ENCODE measurements at places on chromosomes 13 and 19.

DNA sequence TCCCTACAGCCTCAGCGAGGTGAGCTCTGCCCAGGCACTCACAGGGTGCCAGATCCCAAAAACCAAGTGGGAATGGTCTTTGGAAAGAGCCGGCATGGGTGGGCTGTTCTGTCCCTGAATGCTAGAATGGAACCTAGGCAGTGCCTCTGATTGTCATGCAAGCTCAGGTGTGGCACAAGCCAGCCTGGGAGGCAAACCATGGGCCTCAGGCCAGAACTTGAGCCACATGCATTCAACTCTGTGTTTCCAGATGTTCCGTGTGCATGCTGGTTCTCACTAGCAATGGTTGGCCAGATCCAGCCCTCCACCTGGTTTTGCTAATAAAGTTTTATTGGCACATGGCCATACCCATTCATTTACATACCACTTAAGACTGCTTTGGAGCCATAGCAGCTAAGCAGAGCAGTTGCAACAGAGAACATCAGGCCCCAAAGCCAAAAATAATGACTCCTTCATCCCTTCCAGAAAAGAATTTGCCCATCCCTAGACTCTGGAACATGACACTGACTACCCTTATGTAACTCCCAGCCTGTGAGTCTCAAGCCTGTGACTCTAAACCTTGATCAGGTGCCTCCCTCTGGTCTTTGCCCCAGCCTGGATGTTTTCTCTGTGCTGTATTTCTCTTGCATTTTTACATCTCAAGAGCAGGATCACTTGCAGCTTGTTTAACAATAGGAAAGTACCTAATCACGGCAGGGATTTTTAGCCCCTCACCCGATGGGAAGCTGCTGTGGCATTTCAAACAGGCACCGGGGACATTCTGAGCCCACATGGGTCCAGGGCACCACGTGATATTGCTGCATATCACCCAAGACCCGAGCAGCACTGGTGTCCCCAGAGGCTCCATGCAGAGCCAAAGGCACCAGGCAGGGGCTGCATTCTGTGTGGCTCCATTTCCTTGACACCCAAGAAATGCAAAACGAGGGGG is 55.4 kb upstream of the USE1 start:
- DNase-seq: no peak

GRCh38 chr13:36520111-36520510 is 87.8 kb downstream of the CCNA1 start:
- DNase-seq: no peak

GRCh38 chr13:114049626-114050101 is 75.8 kb upstream of the C13orf46 start:
- DNase-seq: no peak

DNA sequence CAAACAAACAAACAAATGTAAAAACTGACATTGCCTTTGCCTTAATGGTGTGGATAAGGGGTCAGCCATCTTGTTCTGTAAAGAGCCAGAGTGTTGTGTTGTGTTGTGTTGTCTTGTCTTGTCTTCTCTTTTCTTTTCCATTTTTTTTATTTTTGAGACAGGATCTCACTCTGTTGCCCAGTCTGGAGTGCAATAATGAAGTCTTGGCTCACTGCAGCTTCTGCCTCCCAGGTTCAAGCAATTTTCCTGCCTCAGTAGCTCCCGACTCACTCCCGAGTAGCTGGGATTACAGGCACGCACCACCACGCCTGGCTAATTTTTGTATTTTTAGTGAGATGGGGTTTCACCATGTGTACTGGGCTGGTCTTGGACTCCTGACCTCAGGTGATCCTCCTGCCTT is 27.8 kb downstream of the TIMM13 start:
- DNase-seq: no peak

- no peak for DNase-seq
These were observed 21.9 kb downstream of the UQCRFS1 start for GRCh38 chr19:29191005-29191404.

DNA sequence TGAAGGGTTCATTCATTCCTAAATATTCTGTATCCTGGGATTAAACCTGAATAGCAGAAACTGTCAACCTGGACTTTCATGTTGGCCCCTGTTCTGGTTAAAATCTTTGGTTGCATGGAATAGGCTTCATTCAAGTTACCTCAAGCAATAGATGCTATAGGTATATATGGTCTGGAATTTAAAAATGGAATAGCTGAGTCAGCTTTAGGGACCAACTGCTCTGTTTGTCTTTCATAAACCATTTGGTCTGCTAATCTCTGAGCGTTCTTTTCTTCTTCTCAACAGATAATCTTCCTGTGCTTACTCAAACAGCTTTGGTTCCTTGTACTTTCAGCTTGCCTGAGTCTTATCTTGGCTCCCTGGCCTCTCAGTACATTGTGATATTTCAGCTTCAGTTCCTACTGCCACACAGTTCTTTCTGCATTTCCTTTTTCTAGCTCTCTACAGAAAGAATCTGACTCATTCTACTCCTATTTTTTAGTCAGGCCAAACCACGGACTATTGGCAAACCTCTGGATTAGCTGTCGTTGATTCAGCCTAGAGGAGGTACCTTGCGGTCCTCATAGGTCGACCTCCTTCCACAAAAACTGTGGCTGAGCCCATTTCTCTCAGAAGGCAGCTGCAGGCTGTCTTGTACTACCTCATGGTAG is 35.9 kb upstream of the MAB21L1 start:
- no peak for DNase-seq

- DNase-seq: peak; percentile 27
These were observed 94.6 kb downstream of the CRYL1 start for GRCh38 chr13:20431080-20431479.

- DNase-seq: peak; percentile 28
These were observed 681.7 kb downstream of the PCDH17 start for GRCh38 chr13:58313219-58313618.

DNA sequence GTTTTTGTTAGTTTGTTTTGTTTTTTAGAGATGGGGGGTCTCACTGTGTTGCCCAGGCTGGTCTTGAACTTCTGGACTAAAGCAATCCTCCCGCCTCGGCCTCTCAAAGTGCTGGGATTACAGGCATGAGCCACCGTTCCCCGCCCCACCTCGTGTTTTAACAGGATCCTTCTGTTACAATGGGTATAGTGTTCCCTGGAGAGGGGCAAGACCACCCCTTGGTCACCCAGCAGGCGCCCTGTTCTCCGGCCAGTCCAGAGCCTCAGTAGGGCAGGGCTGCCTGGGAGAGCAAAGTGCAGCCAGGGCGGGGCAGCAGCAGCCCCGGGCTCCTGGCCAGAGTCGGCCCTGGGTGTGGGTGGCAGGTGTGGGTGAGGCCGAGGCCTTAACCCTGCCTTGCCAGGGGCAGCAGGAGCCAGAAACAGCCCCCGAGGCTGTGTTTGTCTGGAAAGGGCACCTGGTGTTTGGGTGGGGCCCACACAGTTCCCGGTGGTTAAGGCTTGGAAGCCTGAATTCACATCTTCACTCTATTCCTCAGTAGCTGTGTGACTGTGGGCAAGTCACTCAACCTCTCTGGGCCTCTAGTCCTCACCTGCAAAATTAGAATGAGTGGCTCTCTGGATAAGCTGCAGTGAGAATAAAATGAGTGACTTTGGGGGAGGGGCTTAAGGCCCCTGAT is 7.2 kb downstream of the VASP start:
- no peak for DNase-seq

GRCh38 chr13:19634256-19634740 is 839 bp downstream of the MPHOSPH8 start:
- DNase-seq: no peak

GRCh38 chr19:41801792-41802211 is 5.4 kb downstream of the CEACAM3 start:
- no peak for DNase-seq

DNA sequence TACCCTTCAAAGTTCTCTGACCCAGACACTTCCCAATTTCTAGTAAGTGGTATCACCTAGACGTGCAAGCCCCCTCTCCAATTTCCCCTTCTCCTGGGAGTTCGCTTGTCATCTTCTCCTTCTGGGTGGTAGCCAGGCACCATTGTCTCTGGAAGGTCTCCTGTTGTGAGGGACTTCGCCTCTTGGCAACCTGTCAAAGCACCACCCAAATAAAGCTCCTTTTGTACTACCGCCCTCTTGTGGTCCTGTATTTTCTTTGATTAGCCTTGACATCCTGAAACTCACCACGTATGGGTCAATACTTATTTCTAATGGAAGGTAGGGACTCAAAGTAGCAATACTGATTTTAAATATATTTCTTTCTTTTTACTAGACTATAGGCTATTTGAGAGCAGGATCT is 8.2 kb downstream of the GPC5 start:
- peak; percentile 79 for DNase-seq

GRCh38 chr13:50810998-50811397 is 32.5 kb downstream of the DLEU7 start:
- no peak for DNase-seq

DNA sequence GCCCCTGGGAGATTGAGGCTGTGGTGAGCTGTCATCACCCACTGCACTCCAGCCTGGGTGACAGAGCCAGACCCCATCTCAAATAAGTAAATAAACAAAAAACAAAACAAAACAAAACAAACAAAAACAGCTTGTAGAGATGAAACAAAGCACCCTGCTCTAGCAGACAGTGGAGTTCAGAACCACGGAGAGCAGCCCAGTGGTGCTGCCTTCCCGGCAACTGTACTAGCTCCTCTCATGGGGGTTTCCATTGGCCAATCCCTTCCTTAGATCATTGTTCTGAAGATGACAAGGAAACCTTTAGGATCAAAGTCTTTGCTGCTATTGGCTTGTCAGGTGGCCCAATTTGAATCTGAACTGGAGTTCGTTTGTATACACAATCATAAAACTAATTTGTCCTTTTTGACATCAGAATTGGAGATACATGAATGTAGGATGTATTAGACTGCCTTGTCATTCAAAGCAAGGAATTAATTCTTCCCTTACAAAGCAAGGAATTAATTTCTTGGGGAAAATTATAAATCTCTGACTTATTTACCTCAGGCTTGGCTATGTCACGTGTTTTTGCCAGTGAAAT is 19.7 kb upstream of the SYCN start:
- no peak for DNase-seq

- peak; percentile 25 for DNase-seq
These were observed 1.1 kb downstream of the NAA16 start for GRCh38 chr13:41312176-41312500.

DNA sequence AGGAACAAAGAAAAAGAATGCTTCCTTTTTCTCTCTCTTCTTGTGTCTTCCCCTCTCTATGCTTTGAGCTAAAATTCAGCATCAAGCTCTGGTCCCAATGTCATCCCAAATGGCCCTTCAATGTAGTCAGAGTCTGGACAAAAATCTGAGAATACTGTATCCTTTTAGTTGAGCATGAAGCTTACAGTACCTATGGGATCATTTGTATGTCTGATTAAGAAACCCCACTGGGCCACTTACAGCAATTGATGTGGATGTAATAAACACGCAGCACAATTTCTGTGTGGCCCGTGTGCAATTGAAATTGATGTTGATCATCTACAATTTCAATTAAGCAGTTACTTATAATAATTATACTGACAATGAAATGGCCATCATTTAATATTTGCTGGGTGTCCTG is 188.9 kb upstream of the RNF113B start:
- no peak for DNase-seq

DNA sequence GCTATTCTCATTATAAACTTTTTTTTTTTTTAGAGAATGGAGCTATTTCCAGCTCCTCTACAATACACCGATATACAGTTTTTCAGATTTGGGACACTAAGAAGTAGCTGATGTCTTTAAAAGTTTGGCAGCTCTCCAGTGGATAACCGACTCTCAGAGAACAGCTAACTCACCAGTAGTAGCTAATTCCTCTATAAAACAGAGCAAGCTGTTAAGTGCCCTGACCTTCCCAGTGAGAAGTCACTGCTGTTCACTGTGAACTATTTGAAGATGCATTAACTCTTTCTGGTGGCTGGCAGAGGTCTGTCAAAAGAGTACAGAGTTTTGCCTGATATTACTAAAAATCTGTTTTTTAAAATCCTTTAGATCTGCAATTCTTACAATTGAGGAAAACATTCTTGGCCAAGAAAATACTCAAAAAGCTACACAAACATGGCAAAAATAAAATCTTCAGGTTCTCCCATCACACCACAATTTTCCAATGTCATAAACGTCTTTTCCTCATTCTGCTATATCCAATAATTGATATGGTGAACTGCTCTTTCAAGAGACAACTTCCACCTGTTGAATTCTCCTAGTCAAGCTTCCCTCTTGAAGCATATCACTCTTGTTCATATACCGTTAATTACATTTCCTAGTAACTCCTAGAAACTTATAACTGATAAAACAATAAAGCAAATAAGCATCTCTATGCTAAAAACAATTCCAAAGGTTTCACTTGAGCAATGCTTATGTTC is 44.2 kb downstream of the TBC1D4 start:
- DNase-seq: peak; percentile 58

DNA sequence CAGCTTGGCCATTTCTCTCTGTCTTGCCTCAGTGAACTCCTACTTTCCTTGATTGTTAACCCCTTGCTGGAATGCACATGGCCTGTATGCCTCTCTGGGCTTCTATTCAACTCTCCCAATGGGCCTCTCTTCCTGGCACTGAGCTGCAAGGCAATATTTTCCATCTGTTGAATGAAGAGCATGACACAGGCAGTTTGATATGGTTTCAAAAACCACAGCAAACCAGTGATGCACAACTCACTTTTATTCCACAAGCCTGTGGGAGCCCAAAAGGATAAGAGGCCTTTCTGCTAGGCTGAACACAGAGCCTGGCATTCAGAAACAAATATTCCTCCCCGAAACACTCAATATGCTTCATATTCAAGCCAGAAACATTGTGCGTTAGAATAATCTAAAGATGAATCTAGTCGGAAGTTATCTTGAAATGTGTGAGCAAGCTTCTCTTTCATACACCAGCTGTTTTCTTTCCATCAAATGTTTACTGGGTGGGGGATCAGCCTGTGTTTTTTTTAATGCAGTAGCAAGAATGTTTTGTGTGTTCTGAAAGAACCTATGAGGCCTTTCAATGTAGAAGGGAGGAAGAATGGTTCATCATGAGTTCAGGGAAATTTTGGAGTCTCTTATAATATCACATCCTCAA is 443.1 kb upstream of the SPRY2 start:
- no peak for DNase-seq

- no peak for DNase-seq
These were observed 515.0 kb downstream of the TBC1D4 start for GRCh38 chr13:74966814-74967424.

DNA sequence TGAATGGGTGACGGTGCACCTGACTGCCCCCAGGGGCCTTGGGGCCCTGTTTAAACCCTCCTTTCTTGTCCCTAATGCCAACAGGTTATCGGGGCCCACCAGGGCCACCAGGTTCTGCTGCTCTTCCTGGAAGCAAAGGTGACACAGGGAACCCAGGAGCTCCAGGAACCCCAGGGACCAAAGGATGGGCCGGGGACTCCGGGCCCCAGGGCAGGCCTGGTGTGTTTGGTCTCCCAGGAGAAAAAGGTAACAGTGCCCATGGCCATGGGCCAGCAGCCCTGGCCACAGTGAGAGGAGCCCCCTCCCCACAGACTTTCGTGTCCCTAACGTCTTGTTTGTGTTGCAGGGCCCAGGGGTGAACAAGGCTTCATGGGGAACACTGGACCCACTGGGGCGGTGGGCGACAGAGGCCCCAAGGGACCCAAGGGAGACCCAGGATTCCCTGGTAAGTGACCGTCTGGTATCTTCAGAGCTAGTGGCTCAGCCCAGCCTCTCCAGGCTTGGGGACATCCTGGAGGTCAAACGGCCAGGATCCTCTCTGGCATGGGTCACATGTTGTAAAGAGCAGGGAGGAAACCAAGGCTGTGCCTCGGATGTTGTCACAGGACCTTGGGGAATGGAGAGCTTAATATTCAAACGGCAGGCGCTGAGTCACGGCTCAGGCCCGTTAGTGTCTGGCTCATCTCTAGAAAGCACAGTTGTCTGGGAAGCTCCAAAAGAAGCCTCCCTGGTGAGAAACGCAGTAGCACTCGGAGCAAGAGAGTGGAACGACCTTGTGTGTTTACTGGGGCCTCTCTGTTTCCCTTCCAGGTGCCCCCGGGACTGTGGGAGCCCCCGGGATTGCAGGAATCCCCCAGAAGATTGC is 58.3 kb downstream of the RAB20 start:
- no peak for DNase-seq

- no peak for DNase-seq
These were observed 5.2 kb upstream of the ZNF628 start for GRCh38 chr19:55471266-55471665.

All from NCI-H524 (cell line).